NCI-H1105 (cell line): ENCODE measurements at places on chromosomes 11 and 22.

GRCh38 chr11:45219411-45219810, 66.7 kb downstream of the SYT13 start:
- DNase-seq = no peak

DNA sequence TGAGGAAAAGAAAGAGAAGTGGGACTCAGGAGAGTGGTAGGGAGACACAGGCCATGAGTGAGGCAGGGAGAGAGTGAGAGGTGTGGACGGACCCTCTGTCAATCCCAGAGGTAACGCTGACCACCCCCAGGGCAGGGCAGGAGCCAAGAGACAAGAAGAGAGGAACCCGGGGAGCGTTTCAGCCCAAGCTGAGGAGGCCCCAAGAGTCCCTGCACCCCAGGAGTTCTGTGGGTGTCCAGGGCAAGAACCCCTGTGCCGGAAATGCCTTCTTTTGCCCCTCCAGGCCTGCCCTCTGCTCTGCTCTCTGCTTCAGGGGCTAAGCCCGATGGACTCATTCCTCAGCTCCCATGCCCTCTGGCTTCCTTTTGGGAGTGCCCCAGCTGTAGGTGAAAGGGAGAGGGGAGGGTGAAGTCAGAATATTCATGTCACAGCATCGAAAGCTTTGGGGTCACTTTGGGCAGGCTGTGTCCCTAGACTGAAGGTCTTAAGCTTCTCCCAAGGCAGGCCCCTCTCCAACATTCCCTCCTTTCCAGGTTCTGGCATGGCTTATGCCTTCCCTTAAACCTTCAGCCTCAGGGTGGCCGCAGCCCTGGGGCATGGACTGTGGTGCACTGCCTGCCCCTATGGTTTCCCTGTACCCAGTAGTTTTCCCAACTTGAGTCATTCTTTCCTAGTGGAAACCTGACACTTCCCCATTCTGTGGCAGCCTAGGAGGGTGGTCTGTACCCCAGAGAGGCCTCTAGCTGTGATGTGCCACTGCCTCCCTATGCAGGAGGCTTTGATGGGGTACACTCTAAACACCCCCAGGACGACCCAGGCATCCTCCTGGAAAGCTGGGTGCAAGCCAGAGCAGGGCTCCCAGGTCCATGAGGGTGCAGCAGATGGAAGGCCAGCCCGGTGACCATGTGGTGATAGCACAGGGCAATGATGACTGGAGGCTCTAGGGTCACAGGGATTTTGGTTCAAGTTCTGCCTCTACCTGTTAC, 27.1 kb downstream of the MYEOV start:
- no peak for DNase-seq

DNA sequence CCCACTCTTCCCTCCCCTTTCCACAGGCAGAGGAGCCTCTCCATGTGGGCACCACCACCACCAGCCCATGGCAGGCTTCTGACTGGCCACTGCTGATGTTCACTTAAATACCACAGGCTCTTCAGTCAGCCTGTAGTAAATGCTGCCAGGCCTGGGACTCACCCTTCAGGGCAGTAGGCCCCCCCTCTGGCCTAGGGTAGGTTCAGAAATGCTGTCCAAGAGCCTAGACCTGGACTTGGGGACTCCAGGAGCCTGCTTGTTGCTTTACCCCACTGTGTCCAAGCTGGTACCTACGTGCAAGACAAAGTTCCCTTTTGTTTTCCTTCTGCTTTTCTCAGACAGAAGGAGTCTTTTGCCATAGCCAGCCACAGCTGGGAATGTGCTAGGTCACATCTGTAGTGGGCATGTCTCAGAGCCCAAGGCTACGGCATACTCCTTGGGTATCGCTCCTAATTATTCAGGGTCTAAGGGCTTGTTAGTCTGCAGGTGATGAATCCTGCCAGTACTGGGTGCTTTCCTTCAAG, 38.6 kb downstream of the TMEM135 start:
- DNase-seq = no peak

- DNase-seq = no peak
Observed at GRCh38 chr11:2517386-2518064, 72.7 kb downstream of the KCNQ1 start.
